NCI-H1694 (cell line): ENCODE measurements at places on chromosomes 2 and 18.
A peak's percentile ranks its signal among the peaks of the same experiment; 100 is the strongest.

DNA sequence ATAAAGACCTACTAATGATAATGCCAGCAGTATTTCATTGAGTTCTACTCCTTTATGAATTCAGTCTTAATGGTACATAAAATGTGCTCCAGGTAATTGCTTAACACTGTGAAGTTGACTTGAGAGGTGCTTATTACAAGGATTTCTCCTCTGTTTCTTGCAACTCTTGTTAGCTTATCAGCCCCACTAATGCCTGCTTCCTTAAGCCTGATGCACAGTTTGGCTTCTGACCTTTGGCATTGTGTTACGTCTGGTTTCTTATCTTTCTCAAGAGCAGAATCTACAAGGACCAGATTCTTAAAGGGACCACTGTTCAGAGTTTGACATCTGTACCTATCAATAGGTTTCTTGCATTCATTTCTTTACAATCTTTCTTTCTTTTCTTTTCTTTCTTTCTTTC lies 223.9 kb upstream of the CWC22 start:
- DNase-seq, result no peak

DNA sequence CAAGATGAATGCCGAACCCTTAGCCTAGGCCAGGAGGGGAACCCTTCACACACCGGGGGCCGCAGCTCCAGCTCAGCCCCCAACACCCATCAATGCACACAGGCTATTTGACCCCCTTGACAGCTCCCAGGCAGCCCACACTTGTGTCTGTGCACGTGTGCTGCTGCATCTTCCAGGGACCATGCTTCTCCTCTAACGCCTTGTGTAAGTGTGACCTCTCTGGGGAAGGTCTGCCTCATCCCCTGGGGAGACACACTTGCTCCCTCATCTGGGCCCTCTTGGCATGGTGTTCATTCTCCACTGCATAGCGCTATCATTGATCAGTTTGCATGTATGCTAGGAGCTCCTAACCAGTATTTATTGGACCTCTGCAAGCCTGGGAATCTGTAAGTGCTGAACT lies 120.0 kb upstream of the FHL2 start:
- no peak for DNase-seq

DNA sequence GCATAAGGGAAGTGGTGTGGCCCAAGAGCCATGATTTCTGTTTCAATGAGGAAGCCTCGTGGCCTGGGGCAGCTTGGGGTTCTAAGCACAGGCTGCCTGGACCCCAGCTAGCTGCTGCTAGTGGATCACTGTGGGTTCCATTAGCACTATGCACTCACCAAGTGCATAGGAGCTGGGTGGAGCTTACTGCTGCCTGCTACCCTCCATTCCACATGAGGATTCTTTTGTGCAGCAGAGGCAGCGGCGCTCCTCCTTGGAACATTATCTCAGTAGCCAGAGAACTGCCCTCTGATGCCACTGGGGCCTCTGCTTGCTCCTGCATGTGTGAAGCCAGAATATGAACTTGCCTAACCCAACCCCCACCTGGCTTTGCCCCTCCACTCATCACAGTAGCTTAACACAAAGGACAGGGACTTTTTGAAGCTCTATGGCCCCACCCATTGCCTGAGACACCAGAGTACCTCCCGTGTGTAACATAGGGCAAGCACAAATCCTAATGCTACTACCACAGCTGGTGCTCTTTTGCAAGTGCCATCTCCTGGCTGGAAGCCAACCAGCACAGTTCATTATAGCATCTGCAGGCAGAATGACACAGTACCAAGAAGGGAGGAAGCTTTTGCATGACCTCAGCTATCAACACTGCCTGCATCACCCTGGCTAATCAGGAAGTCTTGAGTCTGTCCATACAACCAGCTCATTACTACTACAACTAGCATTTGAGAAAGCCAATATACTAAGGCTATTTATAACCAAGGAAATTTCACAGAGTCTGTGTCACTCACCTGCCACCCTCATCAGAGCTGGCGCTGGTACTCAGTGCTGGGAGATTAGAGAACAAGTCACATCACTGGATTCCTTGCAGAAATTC lies 297.0 kb upstream of the GULP1 start:
- no peak for DNase-seq

DNA sequence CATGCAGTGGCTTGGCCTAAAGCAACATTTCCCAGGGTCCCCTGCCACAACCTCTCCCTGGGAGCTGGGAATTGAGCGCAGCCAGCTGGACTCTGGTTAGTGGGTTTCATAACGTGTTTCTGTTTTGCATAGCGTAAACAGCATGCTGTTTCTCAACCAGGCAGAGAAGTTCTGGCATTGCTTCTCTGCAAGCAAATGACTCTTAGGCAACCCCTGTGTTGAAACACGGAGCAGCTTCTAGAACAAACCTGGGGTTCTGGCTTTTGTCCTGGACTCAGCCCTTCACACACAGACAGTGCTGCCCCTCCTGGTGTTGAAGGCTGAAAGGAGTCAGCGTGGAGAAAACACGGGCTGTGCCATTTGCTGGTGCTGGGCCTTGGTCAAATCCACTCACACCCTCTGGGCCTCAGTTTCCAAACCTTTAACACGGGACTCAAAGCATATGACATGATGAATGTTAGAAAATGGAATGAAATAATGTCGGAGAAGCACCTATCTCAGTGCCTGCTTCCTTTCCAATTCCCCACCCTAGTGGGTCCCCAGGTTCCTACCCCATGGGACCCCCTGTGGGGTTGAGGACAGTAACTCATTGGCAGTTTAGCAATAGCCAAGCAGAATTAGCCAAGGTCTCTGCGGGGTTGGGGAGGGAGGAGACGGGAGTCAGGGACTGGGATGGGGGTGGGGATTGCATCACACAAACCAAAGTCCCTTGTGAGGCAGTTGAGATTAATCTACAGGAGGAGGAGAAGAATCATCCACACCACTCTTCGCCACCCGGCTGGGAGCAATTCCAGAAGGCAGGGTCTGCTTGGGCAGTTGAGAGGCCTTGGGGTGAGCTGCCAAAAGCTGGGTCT lies 30.2 kb upstream of the IL1R2 start:
- DNase-seq, result no peak

GRCh38 chr2:98731894-98732349 lies 990 bp upstream of the MGAT4A start:
- DNase-seq, result no peak

DNA sequence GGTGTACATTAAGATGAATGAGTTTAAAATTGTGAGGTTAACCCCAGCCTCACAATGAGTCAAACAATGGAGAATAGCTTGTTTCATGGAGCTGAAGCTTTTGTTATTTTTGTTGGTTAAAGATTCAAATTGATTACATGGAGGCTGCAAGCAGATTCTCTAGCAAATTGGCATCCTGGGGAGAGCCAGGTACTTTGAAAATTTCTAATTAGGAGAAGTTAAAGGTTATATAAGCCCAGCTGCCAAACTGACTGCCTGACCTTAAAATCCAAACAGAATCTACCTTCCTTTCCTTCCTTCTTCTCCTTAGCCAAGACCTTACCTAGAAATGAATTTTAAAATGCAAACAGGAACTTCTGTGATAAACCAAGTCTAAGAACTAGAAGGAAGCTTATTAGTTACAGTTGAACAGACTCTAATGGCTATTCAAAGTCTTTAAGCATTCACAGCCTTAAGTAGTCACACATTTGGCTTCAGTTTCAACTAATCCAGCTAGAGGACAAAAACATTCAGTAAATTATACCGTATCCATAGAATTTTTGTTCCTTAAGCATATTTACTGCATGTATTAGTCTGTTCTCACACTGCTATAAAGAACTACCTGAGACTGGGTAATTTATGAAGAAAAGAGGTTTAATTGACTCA lies 31.5 kb upstream of the PGAP1 start:
- DNase-seq, result no peak

GRCh38 chr2:218958276-218958675 lies 1.2 kb upstream of the CDK5R2 start:
- no peak for DNase-seq

GRCh38 chr18:25726298-25726697 lies 364.1 kb downstream of the SS18 start:
- peak; percentile 7 for DNase-seq
